Spinal cord (tissue), 10 donors: ENCODE measurements at places on chromosomes 11 and 22.

GRCh38 chr11:40230821-40231220 is 1228.6 kb downstream of the LRRC4C start:
- DNase-seq = no peak

DNA sequence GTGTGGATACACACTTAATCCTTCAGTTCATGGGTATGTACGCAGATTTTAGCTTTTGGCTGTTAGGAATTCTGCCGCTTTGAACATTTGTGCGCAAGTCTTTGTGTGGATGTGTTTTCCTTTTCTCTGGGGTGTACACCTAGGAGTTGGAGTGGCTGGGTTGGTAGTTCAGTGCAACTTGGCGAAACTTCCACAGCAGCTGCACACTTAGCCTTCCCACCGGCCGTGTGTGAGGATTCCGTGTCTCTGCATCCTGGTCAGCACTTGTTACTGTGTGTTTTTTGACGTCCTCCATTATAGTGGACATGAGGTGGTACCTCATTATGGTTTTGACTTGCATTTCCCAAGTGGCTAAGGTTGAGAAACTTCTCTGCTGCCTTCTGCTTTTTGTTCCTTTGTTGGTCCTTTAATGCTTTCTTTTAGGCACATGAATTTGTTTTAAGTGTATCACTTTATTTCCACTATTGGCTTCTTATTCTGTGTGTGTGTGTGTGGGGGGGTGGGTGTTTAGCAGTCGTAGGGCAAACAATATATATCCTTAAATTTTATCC is 72.1 kb upstream of the SLC25A18 start:
- no peak for DNase-seq

DNA sequence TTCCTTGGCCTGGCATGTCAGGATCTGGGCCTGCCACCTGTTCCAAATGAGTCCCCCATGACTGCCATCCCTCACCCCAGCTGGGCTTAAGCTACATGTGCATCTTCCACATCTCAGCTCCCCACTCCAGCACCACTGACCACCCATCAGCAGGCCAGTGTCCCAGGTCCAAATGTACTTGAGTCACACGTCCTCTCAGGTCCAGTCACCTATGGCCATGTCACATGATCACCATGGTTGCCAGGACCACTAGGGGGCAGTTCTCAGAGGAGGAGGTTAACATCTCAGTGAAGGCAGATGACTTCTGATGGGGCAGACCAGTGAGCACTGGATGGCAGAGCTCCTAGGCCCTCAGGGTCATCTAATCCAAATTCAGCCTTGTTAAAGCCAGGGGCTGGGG is 41.9 kb upstream of the WNT11 start:
- DNase-seq = no peak

DNA sequence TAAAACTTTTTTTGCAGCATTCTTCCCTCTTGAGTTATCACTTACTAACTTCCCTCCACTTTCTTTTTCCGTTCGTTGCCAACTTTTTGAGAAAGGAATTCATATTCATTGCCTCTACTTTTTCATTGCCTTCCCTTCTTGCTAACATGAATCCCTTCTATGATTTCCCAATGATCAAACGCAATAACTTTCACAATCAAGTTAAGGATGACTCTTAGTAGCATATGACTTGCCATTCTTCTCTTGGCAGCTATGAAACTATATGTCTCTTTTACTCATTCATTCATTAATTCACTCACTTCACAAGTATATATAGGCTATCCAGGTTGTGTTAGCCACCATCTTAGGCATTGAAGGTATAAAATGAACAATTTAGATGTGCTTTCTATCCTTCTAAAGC is 16.6 kb upstream of the ARHGAP20 start:
- DNase-seq = no peak

DNA sequence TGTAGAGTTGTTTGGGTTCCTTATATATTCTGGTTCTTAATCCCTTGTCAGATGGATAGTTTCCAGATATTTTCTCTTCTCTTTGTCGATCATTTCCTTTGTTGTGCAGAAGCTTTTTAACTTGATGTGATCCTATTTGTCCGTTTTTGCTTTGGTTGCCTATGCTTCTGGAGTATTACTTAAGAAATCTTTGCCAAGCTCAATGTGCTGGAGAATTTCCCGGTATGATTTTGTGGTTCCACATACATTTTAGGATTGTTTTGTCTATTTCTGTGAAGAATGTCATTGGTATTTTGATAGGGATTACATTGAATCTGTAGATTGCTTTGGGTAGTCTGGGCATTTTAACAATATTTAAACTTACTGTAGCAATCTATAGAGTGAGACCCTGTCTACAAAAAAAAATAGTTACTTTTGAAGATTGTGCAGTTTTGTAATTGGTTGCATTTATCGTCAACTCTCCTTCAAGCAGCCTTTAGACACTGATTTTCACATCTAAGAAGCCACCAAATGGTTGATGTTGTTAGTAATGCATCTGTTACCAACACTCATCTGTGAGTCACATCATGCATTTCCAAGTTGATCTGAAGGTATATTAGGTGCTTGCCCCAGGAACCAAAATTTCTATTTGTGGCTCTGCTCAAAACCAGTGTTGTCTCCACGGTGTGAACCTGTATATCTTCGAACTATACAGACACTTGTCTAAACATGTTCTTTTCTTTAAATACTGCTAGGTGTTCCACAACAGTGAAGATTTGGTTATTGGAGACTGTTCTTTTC is 21.4 kb downstream of the XRCC6 start:
- DNase-seq = no peak

DNA sequence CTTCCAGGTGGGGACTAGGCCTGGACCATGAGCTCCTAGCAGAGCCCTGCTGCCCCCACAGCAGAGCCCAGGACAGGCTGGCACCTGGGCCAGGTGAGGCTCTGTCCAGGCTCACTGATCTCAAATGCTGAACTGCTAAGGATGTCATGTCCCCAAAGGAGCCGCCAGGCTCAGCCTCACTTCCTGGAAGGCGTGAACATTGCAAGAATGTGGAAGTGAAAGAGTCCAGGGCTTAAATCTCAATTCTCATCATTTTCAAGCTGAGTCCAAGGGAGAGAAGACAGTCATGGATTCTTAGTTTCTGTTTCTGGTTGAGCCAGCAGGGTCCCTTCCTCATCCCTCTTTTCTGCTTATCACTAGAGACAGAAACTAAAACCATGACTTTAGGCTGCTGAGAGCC is 5.0 kb downstream of the ASCL2 start:
- DNase-seq = no peak

- DNase-seq = no peak
Observed at GRCh38 chr11:129989149-129989813, 13.4 kb downstream of the PRDM10 start.

DNA sequence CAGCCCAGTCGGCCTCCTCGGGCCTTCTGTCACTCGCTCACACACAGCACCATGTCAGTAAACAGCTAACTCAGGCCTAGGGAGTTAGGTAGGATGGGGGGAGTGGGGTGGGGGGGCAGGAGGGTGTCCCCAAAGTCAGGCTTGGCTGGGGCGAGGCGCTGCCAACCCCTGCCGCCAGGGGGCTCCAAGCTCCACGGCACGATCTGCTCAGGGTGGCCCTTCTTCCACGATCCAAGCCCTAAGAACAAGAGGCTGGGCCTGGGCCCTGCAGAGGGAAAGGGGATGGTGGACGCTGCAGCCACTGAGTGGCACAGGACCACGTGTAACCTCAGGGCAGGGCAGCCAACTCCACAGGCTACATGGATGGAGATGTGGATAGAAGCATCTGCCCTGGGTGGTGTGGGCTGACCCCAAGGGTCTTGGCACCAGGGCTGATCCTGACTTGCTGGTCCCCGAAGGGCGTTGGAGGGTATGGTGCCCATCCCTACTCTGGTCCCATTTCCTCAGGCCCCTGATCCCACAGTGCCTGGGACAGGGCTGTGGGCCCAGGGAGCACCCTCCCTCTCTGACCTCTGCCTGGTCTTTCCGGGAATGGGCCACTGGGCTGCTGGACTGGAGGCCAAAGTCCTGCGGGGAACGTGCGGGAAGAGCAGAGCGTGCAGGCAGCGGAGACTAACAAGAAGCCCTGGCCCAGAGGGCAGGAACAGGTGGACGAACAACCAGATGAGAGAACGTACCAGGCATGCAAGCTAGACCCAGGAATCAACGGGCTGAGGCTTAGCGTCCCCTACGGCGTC is 29.1 kb upstream of the TXNRD2 start:
- DNase-seq = no peak

DNA sequence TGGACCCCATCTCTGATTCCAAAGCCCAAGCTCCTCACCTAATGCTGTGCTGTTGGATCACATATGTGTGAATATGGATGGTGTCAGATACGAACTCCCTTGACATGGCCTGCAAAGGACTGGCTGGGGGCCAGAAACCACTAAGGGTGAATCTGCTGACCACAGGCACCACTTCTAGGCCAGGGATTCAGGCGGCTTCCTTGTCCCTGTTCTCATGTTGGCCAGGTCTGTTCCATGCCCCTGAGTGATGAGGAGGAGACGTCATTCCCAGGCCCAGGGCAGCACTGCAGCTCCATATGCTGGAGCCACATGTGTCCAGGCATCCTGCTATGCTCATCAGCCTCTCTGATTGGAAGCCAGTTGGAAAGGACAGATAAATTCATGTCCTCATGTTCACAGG is 130.0 kb upstream of the BDNF start:
- no peak for DNase-seq

GRCh38 chr11:11899401-11899800 is 57.6 kb downstream of the USP47 start:
- DNase-seq = no peak

DNA sequence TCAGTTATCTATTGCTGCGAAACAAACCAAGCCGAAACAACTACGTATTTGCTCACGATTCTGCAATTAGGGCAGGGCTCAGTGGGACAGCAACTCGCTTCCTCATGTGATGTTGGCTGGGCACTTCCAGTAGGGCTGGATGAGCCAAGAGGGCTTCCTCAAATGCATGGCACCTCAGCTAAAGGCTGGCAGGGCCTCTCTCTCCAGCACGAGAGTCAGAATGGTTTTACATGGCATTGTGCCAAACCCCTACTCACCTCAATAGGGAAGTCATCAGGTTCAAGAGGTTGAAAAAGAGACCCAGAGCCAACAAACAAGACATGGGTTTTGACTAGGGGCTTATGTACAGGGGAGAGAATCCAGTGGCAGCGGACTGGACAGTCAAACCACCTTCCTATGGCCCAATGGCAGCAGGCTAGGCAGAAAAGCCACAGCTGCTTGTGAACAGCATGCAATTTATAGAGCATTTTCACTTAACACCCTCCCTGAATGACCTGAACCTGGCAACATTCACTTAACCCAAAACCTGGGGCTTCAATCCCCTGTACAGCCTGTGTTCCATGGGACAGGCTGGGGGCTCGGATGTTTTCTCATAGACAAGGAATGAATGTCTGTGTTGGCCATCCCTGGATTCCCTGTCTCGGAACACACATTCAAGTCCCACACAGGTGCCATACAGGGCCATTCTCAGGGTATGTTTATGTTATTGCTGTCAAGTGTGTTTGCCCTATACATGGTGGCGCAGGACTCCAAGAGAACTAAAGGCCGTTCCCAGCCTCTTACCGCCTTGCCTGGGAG is 154.2 kb upstream of the NAV2 start:
- DNase-seq = no peak

DNA sequence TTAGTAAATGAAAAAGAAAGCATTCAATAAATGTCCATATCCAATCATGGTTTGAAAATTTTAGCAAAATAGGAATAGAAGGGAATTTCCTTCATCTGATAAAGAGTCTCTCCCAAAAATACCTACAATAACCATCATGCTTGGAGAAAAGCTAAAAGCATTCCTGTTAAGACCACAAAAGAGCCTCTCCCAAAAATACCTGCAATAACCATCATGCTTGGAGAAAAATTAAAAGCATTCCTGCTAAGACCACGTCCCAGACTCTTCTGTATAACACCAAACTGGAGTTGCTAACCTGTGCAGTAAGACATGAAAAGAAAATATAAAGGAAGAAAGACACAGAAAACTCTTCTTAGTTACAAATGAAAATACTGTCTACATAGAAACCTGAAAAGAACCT is 69.4 kb downstream of the LINC01488 start:
- no peak for DNase-seq
